Naive thymus-derived CD4-positive, alpha-beta T cell (primary cell): ENCODE measurements at places on chromosomes 7 and 10.

DNA sequence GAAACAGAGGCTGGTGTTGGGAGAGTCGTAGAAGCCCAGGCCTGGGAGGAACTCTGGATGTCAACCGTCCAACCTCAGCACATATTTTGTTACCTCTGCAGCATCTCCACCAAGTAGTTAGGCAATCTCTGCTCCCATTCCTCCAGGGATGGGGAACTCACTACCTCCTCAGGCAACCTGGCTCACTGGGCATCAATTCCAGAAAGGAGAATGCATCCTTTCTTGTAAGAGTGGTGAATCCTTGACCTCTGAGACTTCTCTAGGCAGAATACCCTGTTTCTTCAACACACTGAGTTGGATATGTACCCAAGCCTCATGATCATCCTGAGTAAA, 136.7 kb upstream of the ZMIZ1 start:
- DNase-seq: no peak

GRCh38 chr7:151833213-151833651, 43.7 kb downstream of the PRKAG2 start:
- no peak for DNase-seq

DNA sequence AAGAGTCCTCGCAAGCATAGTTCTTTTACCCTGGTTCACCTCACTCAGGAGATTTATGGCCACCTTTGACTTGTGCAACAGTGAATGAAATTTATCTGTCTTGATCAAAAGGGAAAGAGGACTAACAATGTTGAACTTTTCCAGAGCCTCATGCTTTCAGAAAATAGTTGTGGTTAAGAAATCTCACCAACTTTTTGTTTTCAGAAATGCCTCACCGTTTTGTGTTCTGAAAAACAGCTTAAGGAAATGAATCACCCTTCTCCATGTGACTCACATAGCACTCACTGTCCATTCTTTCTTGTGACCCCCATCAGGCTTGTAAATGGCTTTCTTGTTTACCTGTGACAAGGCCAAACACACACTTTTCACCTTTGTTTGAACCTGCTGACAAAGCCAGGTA, 148.6 kb upstream of the FAM3C start:
- no peak for DNase-seq

GRCh38 chr10:33129141-33129995, 171.3 kb upstream of the ITGB1 start:
- DNase-seq: no peak

GRCh38 chr7:129136887-129137642, 7.4 kb upstream of the TSPAN33 start:
- peak; percentile 10 for DNase-seq

GRCh38 chr10:102628451-102628911, 15.8 kb upstream of the TRIM8 start:
- no peak for DNase-seq

- DNase-seq: no peak
Observed at GRCh38 chr7:91140982-91141381, 123.3 kb upstream of the FZD1 start.

- no peak for DNase-seq
Observed at GRCh38 chr10:132189810-132190422, 3.2 kb downstream of the DPYSL4 start.

DNA sequence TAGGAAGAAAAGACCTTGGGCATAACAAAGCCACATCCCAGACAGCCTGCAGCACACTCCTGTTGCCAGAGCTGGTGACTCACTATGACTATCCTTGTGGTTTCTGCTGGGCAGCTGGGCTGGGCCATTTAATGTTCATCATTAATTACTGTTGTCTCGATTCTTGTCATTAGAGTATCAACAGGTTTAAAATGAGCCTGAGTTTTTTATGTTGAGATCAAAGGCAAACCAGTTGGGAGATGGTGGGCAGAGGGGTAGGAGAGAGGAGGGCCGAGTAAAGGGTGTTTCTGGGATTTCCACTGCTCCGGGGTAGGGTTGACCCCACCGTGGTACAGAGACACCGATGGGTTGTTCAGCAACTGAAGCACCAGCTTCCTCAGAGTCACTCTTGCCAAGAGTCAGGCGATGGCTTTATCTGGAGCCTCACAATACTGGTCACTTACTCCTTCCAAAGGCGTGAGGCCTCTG, 128.7 kb upstream of the LYZL1 start:
- DNase-seq: no peak

GRCh38 chr7:133947458-133948254, 179.5 kb upstream of the LRGUK start:
- DNase-seq: no peak

DNA sequence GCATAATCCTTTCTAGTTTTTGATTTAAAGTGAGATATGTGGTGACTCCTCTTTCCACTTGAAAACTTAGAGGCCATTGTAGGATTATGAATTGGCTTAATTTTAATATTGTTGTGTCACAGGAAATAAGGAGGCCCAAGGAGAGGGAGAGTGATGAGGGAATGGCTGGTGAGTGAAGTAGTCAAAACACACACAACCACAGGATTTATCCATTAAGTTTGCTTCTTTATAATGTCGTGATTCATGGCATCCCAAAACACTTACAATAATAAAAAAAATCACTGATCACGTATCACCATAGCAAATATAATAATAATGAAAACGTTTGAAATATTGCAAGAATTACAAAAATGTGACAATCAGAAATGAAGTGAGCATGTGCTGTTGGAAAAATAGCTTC, 1215.5 kb upstream of the LRRTM3 start:
- no peak for DNase-seq

GRCh38 chr10:78740976-78741915, 327.5 kb upstream of the ZMIZ1 start:
- DNase-seq: no peak

DNA sequence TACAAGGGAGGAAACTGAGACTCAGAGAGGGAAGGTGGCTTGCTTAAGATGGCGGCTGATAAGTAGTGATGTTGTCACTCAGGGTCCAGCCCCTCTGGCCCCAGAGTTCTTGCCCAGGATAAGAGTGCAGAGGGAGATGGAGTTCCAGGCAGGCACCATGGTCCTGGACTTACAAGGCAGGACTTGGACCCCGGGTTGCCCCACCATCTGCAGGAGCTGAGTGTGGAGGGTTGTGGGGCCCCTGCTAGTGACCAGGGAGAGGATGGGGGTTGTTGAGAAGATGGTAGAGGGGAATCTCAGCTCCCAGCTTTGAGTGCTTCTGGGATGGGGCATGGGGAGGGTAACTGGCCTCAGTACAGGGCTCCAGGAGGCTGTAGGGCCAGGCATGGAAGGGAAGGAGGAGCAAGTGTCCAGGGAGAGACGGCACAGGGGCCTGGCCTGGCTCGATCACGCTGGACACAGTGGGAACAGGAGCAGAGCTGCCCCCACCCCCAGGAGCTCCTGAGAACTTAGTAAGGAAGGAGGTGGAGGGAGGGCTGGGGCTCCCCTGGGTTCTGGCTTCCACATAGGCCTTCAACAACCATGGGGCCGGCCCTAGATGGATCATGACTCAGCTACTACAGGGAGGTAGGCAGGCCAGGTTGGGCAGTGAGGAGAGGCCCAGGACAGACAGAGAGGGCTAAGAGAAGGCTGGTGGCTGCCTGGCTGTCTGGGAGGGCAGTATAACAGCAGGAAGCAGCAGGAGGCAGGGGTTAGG, 28.2 kb downstream of the PPIF start:
- DNase-seq: no peak

DNA sequence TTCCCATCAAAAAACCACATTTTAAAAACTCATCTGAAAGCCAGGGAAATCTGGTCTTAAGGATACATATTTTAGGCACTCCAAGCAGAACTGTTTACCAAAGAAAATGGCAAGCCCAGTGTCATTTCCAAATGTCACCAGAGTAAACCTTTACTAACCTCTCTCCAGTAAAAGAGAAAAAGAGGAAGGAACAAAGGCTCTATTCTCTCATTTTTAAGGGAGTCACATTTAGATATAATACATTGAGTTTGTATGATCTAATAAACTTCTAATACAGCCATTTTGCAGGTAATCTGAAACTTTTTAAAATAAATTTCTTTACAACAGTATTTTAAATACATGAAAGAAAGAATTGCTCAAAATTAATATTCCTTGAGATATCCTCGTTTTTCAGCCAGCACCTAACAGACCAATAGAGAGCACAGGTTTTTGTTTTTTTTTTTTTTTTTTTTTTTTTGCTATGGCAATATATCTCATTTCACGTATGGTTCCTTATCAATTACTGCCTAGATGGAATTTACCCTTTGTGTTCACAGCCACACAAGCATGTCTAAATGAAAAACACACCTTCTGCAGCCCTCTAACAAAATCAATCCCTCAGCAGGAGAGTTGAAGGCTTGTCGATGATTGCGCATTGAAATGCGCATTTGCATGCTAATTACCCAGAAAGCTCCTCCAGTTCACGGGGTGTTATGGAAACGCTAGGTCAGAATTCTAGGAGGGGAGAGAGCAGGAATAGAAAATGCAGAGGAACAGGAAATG, 39.8 kb upstream of the MSRB2 start:
- DNase-seq: no peak

GRCh38 chr10:119113751-119114732, 10.1 kb downstream of the DENND10 start:
- no peak for DNase-seq

DNA sequence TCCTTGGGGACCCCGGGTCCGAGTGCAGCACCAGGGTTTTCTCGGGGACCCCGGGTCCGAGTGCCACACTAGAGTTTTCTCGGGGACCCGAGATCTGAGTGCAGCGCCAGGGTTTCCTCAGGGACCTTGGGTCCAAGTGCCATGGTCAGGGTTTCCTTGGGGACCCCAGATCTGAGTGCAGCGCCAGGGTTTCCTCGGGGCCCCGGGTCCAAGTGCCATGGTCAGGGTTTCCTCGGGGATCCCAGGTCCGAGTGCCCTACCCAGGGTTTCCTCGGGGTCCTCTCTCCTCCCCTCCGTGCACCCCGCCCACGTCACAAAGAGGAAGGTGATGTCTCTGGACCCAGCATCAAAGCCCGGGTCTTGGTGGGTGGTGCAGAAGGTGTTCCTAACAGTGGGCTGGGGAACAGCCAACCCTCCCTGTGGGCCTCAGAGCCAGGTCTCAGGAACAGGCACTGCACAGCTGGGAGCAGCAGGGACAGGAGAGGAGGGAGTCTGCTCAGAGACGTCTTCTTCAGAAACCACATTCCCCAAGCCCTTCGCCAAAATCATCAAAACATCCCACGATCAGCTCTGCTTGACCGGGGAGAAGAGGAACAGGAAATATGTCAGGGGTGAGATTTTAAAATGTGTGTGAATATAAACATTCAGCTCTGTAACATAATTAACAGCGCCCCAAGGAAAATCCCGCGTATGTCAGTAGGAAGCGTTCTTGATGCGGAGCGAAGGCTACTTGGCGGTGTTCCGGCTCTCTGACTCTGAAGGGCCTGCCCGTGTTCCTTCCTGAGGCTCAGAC, 540.7 kb downstream of the DNAJB6 start:
- DNase-seq: no peak

DNA sequence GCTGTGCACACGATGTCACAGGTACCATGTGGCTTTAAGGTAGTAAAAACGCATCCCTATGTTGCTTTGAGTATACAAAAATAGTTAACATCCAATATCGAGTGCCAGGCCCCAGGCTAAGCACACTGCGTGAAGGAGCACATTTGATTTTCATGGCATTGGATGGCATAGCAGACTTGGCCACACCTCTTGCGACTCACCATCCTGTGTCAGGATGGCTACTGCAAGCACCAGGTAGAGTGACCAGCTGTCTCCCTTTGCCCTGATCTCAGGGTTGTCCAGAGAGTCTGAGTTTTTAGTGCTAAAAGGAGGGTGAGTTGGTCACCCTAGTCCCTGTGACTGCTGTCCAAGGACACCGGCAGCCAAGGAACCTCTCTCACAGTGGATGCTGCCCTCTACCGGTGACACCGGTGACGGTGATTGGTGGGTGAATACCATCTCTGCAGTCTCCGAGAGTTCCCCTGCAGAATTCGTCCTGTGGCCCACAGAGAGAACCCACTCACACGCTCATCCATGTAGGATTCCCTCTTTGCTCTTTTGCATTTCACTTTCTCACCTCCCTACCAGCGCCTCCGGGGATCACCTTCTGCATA, 76.1 kb downstream of the BICC1 start:
- no peak for DNase-seq

- DNase-seq: peak; percentile 83
Observed at GRCh38 chr7:43649755-43650274, 66.9 kb downstream of the STK17A start.

DNA sequence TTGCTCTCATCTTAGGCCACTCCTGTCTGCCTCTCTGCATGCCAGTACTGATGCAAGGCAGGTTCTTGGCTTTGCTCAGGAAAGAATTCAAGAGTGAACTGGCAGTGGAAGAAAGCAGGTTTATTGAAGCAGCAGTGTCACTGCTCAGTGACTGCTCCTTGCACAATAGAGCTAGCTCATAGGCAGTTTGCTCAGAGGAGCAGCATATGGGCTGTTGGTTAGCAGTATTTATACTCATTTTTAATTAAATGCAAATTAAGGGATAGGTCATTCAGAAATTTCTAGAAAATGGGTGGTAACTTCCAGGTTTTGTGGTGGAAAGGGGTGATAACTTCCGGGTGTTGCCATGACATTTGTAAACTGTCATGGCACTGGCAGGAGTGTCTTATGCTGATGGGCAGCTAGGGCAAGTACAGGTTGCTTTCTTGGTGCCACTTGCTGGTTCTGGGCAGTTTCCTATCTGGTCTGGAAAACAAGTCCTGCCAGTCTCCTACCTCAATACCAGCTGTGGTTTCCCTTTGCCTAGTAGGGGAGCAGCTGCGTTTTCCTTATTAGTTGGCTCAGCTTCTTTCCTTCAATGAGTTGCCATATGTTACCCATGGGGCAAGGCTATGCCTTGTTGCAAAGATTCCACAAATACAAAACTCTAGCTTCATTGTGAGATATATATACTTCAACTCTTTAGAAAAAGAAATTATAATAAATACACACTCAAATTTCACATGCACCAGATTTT, 64.8 kb upstream of the CALD1 start:
- DNase-seq: no peak
